ENCODE measurements at places on chromosomes 7 and 10.

- DNase-seq, result no peak
Observed at GRCh38 chr7:50528266-50529092, 36.7 kb downstream of the DDC start.

DNA sequence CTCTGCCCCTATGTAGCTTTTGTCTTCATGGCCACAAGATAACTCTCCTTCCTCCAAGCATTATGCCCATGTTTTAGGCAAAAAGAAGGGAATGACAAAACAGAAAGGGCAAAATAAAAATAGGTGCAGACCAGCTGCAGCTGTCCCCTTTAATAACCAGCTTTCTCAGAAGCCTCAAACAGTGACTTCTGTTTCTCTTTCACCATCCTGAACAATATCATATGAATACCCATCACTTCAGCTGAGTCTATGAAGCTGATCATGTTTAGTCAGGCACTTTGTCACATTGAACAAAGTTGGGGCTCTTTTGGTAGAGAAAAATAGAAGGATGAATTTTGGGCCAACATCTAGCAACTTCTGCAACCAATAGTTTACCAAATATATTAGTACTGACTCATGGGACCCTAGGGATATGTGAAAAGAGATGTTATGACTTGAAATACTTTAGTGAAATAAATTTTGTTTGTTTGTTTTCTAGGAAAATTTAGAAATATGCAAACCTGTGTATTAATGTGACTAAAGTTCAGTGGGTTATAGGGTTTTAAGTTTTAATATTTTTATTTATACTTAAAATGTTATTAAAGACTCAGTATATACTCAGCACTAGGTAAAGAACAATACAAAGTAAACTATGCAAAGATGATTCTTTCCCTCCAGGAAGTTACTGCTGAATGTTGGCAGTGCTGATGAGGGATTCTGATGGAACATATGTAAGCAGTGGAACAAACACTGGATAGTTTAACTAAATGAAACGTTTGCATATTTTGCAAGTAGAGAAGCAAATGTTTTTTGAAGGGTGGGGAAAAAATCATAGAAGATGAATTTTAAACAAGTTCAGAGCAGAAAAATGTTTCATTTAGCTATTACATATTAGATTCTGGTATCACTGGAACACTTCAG, 133.7 kb downstream of the FOXP2 start:
- DNase-seq, result no peak

DNA sequence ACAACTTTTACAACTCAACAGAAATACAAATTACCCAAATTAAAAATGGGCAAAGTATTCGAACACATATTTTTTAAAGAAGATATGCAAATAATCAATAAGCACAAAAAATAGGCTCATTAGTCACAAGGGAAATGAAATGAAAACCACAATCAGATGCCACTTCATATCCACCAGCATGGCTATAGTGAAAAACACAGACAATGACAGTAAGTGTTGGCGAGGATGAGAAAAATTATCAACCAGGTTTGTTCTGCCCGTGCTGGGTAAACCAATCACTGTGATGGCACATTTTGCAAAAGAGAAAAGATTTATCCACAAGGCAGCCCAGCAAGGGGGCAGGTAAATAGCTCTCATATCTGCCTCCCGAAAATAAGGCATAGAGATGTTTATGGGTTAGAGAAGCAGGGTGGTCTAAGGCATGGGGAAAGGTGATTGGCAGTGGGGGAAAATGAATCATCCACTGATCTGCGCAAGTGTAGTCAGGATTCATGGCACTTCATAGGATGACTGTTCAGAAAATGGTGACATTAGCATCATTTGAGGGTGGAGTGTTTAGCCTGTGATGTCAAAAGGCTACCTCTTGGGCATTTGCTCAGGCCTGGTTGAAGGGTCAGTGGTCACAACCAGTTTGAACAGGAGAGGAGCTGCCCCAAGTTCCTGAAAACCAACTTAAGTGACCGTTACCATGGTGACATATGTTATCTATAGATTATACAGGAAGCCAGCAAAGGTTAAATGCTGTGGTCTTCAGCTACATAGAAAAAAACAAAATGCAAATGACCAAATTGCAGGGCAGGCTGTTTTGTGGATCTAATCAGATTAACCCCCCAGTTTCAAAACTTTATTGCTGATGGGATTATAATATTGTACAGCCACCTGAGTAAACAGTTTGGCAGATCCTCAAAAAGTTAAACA, 8.0 kb upstream of the CFAP70 start:
- DNase-seq, result no peak

- DNase-seq, result no peak
Observed at GRCh38 chr10:125624800-125625199, 58.2 kb downstream of the TEX36 start.

GRCh38 chr7:158549176-158549615, 38.4 kb downstream of the PTPRN2 start:
- DNase-seq, result no peak

DNA sequence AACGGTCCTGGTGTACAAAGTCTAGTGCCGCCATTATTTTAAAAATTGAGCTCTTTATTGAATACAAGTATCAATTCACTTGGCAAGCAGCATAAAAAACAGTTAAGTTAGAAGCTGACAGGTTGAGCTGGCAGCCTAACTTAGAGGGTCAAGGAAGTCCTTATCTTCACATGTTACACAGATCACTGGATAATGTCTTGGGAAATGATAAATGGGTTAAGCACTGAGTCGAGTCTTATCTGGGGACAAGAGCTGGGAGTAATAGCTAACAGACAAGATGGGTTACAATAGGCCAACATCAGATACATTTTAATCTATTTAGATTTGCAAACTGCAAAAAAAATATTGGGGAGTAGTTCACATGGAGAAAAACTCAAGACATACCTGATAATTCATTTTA, 34.2 kb downstream of the SLC18A2 start:
- DNase-seq, result no peak

GRCh38 chr10:1483246-1483645, 254.1 kb downstream of the ADARB2 start:
- DNase-seq, result no peak

DNA sequence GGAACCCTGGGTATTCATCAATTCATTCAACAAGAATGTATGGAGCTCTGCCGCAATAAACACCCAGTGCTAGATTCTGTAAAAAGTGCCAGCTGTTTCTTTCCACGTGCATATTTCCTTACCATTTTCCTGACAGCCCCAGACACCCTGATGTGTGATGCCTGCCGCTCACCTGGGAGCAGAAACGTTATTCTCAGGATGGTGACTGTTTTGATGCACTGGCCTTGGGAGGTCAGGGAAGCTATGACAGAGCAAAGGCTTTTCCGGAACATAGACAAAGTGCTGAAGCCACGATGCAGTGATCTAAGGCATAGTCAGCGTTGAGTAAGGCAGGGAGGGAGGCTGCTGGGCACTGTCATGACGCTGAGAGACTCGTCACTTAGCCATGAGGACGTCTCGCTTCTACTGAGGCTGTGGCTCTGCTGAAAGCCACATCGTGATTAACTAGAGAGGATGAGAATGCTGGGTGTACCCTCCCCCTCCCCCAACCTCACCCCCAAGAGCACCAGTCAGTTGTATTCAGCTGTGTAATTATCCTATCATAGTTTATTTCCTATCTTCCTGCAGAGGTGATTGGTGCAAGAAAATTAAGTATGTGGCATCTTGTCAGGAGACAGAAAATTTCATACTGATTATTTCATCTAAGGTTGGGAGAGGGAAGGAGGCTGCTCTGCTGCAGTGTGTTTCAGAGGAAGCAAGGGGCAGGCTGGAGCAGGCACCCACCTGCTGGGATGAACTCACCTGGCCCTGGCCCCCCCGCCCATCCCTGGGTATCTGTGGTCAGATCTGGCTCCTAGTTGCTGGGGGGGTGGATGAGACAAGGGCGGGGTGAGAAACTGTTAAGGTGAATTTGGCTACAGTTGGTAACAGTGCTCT, 48.8 kb upstream of the SMNDC1 start:
- DNase-seq, result no peak

GRCh38 chr10:10617686-10618085, 400.0 kb upstream of the CELF2 start:
- DNase-seq, result no peak

DNA sequence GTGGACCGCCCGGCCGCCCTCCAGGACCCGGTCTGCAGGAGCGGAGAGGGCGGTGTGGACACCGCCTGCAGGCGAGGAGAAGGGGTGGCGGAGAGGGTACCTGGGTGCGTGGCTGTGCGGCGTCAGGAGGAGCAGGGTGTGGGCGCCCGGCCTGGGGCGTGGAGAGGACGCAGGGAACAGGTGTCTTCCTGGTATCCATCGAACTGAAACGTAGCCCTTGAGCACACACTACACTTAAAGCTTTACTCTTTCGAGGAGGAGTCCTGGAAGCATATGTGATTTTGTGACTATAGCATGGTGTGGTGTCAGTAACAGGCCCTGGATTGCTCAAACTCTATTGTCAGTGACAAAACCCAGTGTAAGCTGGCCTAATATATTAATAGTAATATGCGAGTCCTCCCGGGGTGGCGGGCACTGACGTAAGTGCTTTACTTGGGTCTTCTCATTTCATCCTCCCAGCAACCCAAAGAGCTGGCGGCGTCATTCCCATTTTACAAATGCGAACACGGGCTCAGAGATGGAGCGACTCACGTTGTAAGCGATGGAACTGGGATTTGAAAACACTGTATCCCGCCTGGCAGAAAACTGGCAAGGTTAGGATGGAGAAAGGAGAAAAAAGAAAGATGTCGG, 508 bp upstream of the TECPR1 start:
- DNase-seq, result no peak

DNA sequence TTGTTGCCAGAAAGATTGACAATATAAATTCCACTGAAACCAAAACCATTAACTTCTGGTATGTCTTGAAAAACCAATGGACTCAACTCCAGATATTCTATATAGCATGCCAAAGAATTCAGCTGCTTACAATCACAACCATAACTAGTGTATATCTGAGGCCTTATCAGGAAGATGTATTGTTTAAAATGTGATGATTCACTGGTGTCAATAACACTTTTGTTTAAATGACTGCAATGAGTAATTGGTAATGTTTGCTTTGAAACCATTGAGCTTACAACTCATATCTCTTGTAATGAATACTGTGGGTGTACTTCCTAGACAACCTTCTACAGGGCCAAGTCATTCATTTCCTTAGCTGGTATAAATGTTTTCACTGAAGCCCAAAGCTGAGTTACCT, 727.9 kb upstream of the KCND2 start:
- DNase-seq, result no peak

- DNase-seq, result no peak
Observed at GRCh38 chr7:15461576-15461975, 100.2 kb downstream of the AGMO start.

- no peak for DNase-seq
Observed at GRCh38 chr7:83427884-83428283, 221.1 kb downstream of the SEMA3E start.

- no peak for DNase-seq
Observed at GRCh38 chr7:27409311-27409710, 166.7 kb downstream of the EVX1 start.

DNA sequence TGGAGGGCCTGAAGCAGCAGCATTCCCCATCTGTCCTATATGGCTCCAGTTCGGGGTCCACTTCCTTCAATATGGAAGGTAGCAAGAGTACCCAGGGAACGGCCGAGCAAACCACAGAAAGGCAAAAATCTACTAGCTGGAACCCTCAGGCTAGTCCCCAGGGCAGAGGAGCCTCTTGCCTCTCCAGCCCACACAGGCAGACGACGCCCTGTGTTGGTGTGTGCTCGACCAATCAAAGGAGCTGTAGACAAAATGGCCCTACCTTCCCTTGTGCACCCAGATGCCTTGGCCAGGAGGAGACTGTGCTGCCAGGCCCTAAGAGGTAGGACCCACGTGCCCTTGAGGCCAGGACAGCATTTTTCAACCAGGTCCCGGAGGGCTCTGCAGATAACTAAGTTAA, 91.5 kb downstream of the FAM53B start:
- DNase-seq, result no peak

- no peak for DNase-seq
Observed at GRCh38 chr7:66355756-66356155, 150.6 kb downstream of the TPST1 start.

- DNase-seq, result no peak
Observed at GRCh38 chr10:132808383-132809231, 22.7 kb upstream of the NKX6-2 start.

DNA sequence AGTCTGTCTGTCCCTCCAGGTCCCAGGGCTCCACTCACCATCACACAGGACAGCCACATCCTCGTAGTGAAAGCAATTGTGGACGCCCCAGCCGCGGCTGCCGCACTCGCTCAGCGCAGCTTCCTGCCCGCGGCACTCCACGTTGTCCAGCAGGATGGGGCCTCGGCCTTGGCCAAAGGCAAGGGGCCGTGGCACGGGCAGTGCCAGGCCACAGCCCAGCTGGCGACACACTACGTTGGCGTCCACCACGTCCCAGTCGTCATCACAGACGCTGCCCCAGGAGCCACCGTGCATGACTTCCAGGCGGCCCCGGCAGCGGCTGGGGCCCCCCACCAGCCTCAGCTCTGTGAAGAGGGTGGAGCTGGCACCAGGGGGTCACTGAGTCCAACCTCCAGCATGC, 9.2 kb downstream of the SSC4D start:
- no peak for DNase-seq

Measured in bone marrow (tissue), 2 donors.